Activated T-helper 17 cell treated with anti-CD3 and anti-CD28 coated beads, Interleukin-2, amount 50 U/mL, for 72 hours (primary cell): ENCODE measurements at places on chromosomes 6 and 20. TPM values are rescaled to one million over a fixed set of nuclear protein-coding genes. Genes with fewer than 3 reads are reported as not detected.
A peak's percentile ranks its signal among the peaks of the same experiment; 100 is the strongest.

DNA sequence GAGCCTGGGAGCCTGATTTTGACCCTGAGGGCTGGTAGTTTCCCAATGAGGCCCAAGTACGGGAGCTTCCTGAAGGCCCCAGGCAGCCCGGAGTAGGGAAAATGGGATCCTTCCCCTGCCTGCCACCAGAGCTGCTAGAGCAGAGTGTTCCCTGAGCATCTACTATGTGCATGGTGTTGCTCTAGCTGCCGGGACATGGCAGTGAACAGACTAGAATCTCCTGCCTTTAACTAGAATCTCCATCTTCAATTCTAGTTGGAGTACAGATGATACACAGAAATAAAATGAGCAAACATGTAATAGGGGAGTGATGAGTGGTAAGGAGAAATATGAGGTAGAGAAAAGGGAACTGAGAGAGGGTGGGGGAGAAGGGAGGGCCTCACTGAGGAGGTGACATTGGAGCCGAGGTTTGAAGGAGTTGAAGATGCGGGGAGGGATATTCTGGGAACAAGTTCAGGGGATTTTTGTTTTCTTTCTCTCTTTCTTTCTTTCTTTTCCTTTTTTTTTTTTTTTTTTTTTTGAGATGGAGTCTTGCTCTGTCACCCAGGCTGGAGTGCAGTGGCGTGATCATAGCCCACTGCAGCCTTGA is 18.5 kb downstream of the VSTM2L start:
- H3K27ac ChIP-seq, result no peak overlapping the region
- H3K27me3 ChIP-seq, result peaks cover 23% of the 10 kb centered on the region
- ATAC-seq, result peak; percentile 67

Gene KHDC1
- total RNA-seq, result 7.7 TPM

Gene NMBR
- total RNA-seq, result not detected

Gene TGIF2
- total RNA-seq, result 43.8 TPM

Gene SSTR4
- not detected for total RNA-seq

DNA sequence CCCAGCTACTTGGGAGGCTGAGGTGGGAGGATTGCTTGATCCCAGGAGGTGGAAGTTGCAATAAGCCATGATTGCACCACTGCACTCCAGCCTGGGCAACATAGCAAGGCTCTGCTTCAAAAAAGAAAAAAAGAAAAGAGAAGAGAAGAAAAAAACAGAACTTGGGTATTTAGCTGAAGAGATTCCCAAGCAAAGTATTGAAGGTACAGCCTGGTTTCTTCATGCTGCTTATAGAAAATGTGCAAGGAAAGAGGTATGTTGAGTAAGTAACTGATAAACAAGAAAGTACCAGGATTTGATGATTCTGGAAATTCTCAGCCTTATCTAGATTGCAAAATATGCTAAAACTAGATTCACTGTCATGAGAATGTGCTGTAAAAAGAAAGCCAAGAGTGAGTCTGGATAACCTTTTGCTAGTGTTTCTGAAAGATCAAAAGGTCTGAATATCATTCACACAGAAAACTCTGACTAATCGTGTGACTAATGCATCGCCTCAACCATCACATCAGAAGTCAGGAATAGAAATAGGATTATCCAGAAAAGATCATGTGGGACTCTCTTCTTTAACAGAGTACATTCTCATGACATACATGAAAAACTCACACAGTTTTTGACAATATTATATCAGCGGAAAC is 32.4 kb upstream of the NOP56 start:
- ATAC-seq, result peak; percentile 29
- H3K27ac ChIP-seq, result no peak overlapping the region
- H3K27me3 ChIP-seq, result peaks cover 35% of the 10 kb centered on the region
- no peaks in the 10 kb centered on the region for H3K36me3 ChIP-seq

DNA sequence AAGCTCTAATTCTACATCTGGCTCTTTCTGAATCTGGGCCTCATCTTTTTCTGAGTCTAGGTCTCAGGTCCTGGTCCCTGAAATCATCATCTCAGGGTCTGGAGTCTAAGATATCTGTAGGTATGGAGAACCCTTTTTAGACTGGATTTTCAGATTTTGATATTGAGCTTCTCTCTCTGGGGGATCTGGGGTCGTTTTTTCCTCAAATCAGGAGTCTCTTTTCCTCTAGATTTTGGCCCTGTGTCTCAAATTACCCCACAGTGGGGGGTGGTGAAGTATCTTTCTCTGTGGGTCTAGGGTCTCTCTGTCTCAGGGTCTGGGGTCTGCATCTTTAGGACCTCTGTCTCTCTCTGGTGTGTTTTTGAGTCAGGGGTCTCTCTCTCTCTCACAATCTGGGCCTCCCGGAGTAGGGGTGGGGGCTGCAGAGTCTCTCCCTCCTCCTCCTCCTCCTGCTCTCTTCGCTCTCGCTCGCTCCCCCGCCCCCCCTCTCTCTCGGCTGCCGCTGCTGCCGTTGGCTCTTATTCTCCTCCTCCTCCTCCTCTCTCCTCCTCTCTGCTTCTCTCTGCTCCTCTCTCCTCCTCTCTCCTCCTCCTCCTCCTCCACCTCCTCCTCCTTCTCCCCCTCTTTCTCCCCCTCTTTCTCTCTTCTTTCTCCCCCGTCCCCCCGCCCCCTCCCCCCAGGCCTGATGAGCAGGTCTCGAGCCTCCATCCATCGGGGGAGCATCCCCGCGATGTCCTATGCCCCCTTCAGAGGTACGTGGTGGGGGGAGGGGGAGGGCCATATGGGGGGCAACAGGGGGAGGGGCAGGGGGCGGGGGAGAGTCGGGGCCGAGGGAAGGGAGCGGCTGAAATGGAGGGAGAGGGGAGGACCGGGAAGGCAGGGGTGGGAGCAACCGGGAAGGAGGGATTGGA is at the start of gene SYNGAP1:
Gene SYNGAP1, plus strand, starts transcription at position 486 of the 911 bp plus-strand sequence. Its CDS starts 200 bp downstream, at position 686.
- no peak for ATAC-seq
- no peaks in the 10 kb centered on the region for H3K27me3 ChIP-seq
- H3K36me3 ChIP-seq, result peaks cover 62% of the 10 kb centered on the region
- peaks cover 62% of the 10 kb centered on the region for H3K4me1 ChIP-seq

Gene TSHZ2
- 58.2 TPM for total RNA-seq

DNA sequence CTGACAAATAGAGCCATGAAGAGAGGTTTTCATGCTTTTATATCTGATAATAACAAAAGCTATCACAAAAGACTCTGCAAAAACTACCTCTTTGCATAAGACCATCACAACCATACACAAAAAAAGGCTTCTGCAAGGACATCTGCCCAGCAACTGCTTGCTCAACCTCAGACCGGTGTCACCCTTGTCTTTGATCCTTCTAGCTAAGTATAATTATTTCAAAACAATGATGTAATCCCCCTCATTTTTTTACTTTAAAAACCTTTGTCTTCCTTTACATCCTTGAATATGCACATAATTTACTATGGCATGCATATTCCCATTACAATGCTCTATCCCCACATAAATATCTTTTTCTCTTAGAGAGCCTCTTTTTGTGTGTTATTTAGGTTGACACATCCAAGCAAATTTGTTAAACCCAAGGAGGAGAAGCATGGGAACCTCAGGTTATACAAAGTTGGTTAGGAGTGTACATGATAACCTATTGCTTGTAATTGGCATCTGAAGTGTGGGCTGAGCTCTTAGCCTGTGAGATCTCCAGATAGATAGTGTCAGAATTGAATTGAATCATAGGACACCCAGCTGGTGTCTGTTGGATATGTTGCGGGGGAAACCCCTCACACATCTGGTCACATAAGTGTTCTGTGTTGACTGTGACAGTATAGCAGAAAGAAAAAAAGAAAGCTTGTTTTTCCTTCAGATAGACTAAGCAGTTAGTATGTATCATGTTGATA is 20.7 kb upstream of the CGA start:
- H3K4me3 ChIP-seq, result no peak overlapping the region
- peak; percentile 93 for ATAC-seq
- H3K4me1 ChIP-seq, result no peaks in the 10 kb centered on the region

- H3K27ac ChIP-seq, result no peak overlapping the region
- ATAC-seq, result no peak
- peaks cover 21% of the 10 kb centered on the region for H3K4me1 ChIP-seq
- H3K27me3 ChIP-seq, result no peaks in the 10 kb centered on the region
- no peak overlapping the region for H3K4me3 ChIP-seq
- peaks cover 91% of the 10 kb centered on the region for H3K36me3 ChIP-seq
Observed at GRCh38 chr6:11213422-11214021, 18.9 kb downstream of the NEDD9 start.

Gene C20orf202
- not detected for total RNA-seq

DNA sequence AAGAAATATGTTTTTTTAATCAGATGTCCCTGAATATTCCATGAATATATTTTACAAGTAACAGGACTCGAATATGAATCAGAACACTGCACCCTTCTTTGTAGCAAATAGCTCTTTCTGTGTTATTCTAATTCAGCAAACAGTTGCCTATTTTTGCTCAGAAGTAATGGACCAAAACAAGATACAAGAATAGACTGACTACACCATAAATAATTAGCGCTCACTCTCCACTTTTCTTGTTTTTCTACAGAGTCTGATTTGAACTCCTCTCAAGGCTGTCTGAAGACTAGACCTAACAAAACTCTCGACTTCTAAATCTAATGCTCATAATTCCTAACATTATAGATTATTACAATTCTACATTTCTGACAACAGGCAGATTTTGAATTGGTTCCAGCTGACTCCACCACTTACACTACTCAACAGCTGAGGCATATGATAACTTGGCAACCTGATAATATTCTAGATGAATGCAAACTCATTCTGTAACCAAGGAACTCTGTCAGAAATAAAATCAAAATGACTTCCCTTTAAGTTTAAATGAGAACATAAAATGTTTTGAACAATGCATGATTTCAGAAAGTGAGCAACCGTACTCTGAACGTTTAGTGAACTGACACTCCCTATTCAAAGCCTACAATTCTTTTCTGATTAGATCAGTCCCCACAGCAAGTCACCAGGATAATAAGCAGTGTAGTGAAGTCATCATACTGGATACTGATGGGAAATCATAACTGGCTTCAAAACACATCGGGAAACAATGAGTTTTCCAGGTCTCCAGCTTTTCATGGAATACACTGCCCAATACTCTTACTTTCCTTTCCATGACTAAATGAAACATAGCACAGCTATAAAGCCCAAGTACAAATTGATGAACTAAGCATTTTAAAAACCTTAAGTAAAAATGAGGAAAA is 114.2 kb upstream of the BEND6 start:
- no peak overlapping the region for H3K4me3 ChIP-seq
- peaks cover 26% of the 10 kb centered on the region for H3K27me3 ChIP-seq
- no peaks in the 10 kb centered on the region for H3K4me1 ChIP-seq
- no peak for ATAC-seq
- no peak overlapping the region for H3K27ac ChIP-seq

Gene FAM209B
- 0.74 TPM for total RNA-seq

Gene AURKA
- 112 TPM for total RNA-seq

GRCh38 chr6:140401761-140402160 is 1027.3 kb upstream of the CITED2 start:
- H3K27me3 ChIP-seq, result no peaks in the 10 kb centered on the region
- no peak for ATAC-seq

DNA sequence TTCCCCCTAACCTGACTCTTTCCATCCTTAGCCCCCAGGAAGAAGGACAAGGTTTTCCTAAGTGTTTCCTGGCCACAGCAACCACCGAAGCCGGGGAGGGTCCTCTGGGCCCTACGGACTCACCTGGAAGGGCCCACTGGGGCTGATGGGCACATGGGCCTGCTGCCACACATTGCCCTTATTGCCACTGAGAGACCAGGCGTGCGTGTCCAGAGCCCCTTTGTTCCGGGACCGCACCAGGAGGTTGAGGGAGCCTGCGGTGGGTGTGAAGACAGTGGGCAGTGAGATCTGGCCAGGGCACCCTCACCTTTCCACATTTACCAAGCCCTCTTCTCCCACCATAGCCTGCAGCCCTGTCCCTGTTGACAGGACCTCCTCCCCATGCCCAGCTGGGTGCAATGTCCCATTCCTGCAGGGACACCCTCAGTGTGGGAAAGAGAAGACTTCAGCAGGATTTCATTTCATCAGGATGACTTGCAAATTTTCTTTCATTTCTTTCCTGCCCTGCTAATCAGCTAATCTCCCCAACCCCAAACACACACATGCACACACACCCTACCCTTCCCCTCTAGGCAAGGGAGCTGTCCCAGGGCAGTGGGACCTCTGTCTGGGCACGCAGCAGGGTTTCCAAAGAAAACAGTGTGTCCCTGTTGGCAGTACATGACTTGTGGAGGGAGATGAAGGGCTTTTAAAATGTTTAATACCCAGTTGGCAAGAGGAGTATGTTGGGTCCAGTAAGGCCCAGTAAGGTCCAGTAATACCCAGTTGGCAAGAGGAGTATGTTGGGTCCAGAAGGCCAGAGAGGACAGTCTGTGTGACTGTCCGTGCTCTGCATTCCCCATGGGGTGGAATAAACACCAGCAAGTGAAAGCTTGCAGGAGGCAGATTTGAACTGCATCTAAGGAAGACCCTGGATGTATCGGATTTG is 59.0 kb downstream of the MDGA1 start:
- H3K27ac ChIP-seq, result no peak overlapping the region
- ATAC-seq, result no peak
- H3K4me1 ChIP-seq, result peaks cover 9% of the 10 kb centered on the region
- no peak overlapping the region for H3K4me3 ChIP-seq
- H3K27me3 ChIP-seq, result no peaks in the 10 kb centered on the region
- no peaks in the 10 kb centered on the region for H3K36me3 ChIP-seq

DNA sequence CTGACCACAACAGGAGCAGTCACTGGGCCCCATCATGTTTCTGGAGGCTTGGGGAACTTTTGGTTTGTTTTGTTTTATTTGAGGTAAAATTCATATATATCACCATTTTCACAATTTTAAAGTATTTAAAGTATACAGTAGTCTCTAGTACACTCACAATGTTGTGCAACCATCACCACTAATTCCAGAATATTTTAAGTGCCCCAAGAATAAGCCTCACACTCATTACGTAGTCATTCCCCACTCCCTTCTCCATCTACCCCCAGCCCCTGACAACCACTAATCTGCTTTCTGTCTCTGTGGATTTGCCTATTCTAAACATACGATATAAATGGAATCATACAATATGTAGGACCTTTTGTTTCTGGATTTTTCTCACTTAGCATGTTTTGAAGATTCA is 29.0 kb downstream of the RTN4IP1 start:
- H3K36me3 ChIP-seq, result peaks cover 19% of the 10 kb centered on the region
- H3K4me1 ChIP-seq, result no peaks in the 10 kb centered on the region
- no peak overlapping the region for H3K4me3 ChIP-seq

Gene CLPSL1
- total RNA-seq, result not detected

Gene TCP11
- total RNA-seq, result not detected

GRCh38 chr6:1024587-1024986 is 287.3 kb upstream of the FOXQ1 start:
- ATAC-seq, result no peak
- H3K36me3 ChIP-seq, result no peaks in the 10 kb centered on the region
- no peak overlapping the region for H3K4me3 ChIP-seq

Gene EMILIN3
- not detected for total RNA-seq

- peaks cover 8% of the 10 kb centered on the region for H3K36me3 ChIP-seq
- peak; percentile 60 for ATAC-seq
- no peak overlapping the region for H3K27ac ChIP-seq
- no peaks in the 10 kb centered on the region for H3K27me3 ChIP-seq
- H3K4me3 ChIP-seq, result no peak overlapping the region
Observed at GRCh38 chr6:34275128-34275804, 26.5 kb upstream of the SMIM29 start.

Gene SEMG1
- total RNA-seq, result not detected
